GM04503 (cell line): ENCODE measurements at places on chromosomes 1 and 21.
A peak's percentile ranks its signal among the peaks of the same experiment; 100 is the strongest.

GRCh38 chr1:38464071-38464661 is 395.4 kb downstream of the RRAGC start:
- DNase-seq = no peak

- no peak for DNase-seq
Observed at GRCh38 chr1:46830665-46831322, 31.9 kb downstream of the CYP4B1 start.

- DNase-seq = no peak
Observed at GRCh38 chr1:54356680-54357147, 49.5 kb downstream of the SSBP3 start.

- no peak for DNase-seq
Observed at GRCh38 chr1:5978452-5978851, 13.8 kb downstream of the NPHP4 start.

DNA sequence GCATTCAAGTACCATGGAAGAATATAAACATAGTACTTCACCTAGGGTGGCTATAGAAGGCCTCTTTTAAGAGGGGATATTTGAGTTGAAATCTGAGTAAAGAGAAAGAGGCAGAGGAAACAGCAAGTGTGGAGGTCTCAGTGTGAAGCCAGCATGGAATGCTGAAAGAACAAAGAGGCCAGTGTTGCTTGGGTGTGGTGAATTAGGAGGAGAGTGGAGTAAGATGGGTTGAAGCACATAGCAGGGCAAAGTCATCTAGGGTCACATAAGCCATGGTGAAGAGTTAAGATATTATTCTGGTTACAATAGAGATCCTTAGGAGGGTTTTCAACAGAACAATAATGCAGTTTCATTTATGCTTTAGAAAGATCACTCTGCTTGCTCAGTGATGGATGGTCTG is 37.5 kb downstream of the C1orf141 start:
- DNase-seq = no peak

GRCh38 chr1:206814716-206815341 is 42.5 kb upstream of the IL10 start:
- peak; percentile 46 for DNase-seq

DNA sequence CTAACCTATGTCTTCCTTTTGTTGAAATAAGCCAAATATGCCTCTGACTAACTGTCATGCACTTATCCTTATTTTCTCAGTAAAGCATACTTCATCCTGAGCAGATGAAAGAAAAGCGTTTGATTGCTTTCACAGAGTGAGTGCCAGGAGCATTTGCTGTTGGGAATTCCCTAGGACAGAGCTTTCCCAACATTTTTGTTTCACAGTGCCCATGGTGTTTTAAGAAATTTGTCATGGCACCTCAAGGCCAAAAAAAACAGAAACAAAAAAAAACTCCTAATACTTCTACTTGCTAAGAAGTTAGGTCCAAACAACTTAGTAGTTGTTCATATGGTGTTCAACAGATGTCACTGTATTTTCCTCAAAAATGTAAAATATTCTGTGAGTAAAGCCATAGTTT is 120.8 kb upstream of the BMP8A start:
- no peak for DNase-seq

GRCh38 chr1:65539266-65540131 is 119.0 kb downstream of the LEPR start:
- DNase-seq = no peak

DNA sequence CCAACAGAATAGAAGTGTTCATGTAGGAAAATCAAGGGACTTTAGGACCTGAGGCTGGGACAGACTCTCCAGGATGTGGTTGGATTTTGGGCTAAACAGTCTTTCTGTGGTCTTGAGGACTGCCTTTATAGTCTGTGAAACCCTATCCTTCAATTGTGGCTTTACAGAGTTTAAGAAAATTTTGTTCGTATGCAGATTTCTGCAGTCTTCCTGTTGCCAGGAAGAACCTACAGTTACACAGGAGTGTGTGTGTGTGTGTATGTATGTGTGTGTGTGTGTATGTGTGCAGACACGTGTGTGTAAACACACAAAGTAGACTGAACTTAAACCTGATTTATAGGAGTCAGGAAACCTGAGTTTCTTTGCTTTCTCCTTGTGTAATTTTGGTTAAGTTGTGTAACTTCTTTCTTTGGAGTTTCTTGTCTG is 22.8 kb downstream of the NEK7 start:
- no peak for DNase-seq

GRCh38 chr1:150661156-150661555 is 31.7 kb upstream of the ENSA start:
- DNase-seq = no peak

DNA sequence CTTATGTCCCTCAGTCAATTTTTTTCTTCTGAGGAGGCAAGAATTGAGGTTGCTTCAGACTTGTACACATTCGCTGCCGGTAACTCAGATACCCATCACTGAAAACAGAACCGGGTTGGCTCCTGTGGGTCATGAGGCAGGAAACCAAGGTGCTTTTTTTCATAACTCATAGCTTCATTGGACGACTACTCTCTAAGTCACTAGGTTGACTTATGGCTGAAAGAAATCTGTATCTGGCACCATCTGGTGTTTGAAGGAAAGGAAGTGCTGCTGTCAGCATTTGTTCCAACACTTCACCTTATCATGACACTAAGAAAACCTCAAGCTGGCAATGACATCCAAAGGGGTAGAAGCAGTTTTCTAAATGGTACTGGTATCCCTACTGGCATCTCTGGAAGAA is 82.3 kb downstream of the TBX19 start:
- no peak for DNase-seq

DNA sequence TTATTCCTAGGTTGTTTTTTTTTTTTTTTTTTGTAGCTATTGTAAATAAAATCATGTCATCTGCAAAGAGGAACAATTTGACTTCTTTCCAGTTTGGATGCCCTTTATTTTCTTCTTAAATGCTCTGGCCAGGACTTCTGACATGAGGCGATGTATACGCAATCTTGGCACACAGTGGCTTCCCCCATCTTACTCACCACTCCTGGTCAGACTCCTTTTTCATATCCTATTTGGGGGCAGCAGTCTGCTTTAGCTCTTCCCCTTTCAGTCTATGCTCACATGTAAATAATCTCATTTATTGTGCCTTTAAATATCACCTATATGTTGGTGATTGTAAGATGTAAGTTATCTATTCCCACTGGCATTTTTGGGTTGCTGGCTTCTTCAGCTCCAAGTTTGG is 56.1 kb downstream of the SLAMF6 start:
- DNase-seq = no peak

GRCh38 chr1:229474509-229474908 is 33.6 kb downstream of the NUP133 start:
- no peak for DNase-seq

GRCh38 chr1:209445576-209445975 is 137.9 kb upstream of the CAMK1G start:
- no peak for DNase-seq

DNA sequence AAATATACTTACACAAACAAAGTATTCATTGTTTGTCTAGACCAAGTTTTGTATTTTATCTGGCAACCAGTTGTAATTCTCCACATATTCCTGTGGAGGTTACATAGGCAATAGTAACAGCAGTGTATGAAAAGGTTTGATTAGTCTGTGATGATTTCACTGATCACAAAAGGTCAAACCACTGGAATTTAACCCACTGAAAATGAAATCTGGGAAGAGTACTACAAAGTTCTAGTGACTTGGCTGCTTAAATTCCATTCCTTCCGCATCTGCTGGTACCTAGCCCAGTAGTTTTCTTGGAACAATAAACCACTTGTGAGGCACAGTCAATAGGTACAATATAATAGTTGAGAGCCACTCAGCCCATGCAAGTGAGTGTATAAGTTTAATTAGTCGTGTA is 205.4 kb downstream of the NFIA start:
- DNase-seq = peak; percentile 28

DNA sequence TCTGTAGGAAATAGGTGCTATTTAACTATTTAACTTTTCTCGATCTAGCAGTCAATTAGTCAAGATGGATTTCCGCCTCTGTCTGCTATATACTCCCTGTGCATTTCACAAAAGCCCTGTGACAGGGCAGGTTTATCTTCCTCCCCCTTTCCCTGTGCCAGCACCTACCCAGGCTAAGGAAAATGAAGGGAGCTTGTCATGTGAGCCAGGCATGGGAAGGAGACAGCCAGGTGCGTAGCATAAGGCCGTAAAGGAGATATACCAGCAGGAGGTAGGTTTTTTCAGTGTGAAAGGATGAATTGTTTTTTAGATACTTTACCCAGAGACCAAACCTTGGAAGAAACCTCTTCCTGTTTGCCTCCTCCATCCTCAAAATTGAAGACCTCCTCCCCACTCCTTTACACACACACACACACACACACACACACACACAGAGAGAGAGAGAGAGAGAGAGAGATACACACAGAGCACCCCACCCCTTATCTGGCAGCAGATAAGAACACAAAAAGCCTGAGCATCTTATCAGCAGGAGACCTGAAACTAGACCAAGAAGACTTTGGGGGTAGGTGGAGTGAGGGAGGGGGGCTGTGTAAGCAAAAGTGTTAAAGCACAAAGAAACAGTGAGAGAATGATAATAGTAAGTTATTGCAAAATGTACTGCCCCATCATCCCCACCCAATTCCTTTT is 12.0 kb upstream of the TARBP1 start:
- no peak for DNase-seq
